ENCODE measurements at places on chromosomes 3 and 15.

DNA sequence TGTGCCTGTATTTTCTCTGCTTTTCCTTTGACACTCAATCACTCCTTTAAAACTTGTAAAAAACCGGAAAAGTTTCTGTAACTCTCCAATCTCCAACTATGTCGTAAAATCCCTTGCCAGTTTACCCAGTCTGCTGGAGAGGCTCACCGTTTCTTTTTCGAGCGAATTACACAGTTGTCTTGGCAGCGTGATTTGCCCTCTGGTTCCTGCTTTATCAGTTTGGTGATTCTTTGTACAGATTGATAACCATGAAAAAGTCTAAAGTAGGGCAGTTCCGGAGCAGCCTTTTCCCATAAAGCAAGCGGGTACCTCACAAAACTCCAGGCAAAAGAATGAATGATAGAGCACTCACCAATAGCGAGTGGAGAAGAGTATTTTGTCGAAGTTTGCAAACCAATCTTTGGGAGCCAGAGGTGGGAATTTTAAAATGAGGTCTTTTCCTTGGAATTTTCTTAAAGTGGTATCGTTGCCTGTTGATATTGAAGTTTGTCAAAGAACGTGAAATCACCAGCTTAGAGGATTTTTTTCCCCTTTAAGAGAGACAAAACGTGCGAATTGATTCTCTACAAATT lies at the start of gene TTC23:
Gene TTC23, minus strand, starts transcription at position 312 of the 572 bp plus-strand sequence. CDS start 20,869 bp downstream, outside the sequence.
- peak; percentile 61 for DNase-seq

DNA sequence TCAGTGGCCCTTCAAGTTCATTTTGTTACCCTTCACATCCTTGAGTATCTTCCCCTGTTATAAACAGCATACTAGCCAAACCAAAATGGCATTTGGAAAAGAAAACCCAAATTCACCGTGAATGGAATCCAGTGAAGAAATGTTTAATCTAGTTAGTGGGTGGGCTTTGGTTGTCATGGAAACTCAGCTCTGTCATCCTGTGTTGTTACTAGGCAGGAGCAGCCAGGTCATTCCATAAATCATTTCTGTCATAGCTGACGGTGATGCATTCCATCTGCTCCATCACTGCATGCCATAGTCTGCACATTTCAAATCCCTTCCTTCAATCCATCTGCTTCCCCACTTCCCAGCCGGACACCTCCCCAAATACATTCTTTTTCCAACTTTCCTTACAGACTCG lies 140.4 kb upstream of the CGNL1 start:
- DNase-seq = peak; percentile 74

DNA sequence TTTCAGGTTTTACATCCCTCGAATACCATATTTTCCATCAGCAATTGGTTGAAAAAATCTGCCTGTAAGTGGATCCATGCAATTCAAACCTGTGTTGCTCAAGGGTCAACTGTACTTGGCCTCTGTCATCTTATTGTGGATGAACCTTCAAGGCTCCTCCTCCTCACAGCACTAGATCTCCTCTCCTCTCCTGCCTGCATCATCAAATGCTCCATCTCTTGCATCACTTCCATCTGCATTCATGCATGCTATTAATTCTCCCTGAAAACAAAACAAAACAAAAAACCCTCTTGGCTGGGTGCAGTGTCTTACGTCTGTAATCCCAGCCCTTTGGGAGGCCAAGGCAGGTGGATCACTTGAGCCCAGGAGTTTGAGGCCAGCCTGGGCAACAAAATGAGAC lies 10.1 kb downstream of the BCL2L10 start:
- DNase-seq = no peak

- no peak for DNase-seq
Measured at GRCh38 chr3:162933656-162934055, 1437.0 kb downstream of the OTOL1 start.

- DNase-seq = no peak
Measured at GRCh38 chr3:136714020-136714419, 38.2 kb downstream of the STAG1 start.

DNA sequence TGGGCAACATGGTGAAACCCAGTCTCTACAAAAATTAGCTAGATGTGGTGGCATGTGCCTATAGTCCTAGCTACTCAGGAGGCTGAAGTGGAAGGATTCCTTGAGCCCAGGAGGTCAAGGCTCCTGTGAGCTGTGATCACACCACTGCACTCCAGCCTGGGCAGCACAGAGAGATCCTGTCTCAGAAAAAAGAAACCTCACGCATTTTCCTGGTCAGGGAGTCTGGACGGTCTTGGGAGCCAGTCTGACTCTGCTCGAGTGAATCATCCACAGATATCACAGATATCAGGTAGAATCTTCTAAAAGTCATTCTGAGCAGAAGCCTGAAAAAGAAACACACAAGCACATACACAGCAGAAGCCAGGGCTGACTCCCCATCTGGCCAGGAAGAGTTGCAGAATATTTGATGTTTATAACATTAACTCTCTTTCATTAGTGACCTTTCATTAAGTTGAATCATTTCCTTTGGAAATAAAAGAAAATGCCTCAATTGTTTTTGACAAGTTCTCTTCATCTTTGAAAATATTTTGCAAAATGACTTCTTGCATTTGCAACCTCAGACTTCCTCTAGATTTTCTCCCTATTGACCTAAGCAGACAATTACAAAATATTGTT lies 56.5 kb upstream of the ABHD17C start:
- DNase-seq = no peak

- no peak for DNase-seq
Measured at GRCh38 chr3:163821841-163822240, 1256.5 kb downstream of the SI start.

- no peak for DNase-seq
Measured at GRCh38 chr3:132867956-132868355, 145.7 kb upstream of the NPHP3 start.

GRCh38 chr3:117611211-117611610 lies 901.6 kb downstream of the TUSC7 start:
- no peak for DNase-seq

DNA sequence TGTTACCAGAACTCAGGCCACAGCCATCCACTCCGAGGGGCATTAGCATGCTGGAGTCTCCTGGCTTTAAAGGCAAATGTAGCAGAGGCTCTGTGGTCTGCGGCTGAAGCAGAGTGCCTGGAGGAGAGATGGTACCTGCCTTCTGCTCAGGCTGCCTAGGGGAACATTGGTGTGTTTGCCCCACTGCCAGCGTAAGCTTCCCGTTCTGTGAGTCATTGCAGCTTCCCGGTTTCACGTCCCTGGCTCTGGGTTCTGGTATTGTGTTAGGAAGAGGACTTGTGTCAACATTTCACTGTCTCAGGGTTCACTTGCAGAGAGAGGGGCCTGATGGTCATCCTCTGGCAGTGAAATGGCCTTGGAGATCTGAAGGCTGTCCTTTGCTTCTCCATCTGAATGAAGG lies 1.8 kb downstream of the GASK1A start:
- DNase-seq = no peak

DNA sequence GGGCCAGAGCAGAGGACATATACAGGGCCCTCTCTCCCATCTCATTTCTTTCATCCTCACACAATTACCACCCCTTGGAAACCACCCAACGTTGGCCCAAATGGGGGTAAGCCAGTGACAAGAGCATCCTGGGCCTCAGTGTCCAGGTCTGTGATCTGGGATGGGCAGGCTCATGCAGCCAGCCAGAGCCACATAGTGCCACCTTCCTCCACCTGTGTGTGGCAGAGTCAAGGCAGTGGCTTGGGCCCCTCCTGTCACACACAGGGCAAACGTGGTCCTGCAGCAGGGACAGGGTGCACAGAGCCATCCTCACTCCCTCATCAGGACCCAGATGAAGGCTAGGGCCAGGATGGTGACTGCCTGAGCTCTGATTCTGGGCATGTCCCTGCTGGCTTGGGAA lies 2.3 kb upstream of the MYL3 start:
- no peak for DNase-seq
